ENCODE measurements at places on chromosomes 2 and 18.

DNA sequence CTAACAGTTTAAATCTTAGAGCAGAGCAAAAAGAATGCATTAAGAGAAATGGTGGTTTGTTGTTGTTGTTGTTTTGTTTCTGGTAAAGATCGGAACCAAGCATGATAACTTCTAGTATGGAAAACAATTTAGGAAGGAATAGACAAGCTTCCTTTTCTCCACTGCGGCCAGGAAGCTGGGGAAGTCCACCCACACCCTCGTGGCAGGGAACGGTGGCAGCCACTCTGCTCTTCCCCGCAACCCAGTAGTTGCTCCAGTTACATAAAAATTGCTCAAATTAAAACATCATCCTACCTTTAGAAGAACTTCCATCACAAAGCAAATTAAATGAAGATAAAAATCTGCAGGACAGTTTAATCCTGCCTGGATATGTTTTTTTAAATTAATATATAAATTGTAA is 113.0 kb downstream of the RBMS1 start:
- DNase-seq, result no peak

GRCh38 chr2:54189539-54189938 is 66.5 kb downstream of the TSPYL6 start:
- DNase-seq, result no peak

GRCh38 chr18:35142275-35142615 is 98.6 kb upstream of the ZNF397 start:
- peak; percentile 27 for DNase-seq

DNA sequence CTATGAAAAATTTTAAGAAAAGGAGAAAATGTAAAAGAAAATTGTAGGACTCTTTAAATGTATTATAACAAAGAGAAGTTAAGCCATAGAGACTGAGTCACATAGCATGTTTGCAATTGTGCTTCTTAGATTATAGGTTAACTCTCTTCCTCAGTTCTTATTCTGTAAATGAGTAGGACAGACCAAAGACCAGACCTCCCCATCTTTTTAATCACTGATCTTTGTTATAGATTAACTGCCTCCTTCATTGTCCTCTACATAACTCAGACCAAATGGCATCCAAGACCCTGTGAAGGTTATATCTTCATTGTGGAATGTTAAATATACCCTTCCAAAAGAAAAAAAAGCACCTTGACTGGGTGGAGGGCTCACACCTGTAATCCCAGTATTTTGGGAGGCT is 316.9 kb upstream of the LRRTM4 start:
- no peak for DNase-seq

DNA sequence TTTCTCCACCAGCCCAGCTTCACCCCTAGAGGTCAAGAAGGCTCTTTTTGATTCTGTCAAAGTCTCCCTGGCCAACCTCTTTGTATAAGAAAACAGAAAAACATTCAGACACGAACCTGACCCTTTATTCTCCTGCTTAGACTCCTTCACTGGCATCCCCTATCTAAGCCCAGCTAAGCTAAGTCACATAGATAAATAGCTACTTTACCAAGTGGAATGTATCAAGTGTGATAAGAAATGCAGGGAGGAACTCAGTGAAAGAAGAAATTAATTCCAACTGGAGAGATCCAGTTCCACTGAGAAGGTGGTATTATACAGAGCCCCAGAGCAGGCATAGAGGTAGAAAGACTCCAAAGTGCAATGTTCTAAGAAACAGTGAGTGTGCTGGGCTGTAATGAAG is 489.5 kb downstream of the TNS1 start:
- DNase-seq, result no peak
